ENCODE measurements at places on chromosomes 16 and 17.

GRCh38 chr17:9472094-9472493 lies 103.5 kb downstream of the STX8 start:
- DNase-seq, result no peak

GRCh38 chr16:59193637-59194036 lies 459.5 kb upstream of the GOT2 start:
- DNase-seq, result no peak

DNA sequence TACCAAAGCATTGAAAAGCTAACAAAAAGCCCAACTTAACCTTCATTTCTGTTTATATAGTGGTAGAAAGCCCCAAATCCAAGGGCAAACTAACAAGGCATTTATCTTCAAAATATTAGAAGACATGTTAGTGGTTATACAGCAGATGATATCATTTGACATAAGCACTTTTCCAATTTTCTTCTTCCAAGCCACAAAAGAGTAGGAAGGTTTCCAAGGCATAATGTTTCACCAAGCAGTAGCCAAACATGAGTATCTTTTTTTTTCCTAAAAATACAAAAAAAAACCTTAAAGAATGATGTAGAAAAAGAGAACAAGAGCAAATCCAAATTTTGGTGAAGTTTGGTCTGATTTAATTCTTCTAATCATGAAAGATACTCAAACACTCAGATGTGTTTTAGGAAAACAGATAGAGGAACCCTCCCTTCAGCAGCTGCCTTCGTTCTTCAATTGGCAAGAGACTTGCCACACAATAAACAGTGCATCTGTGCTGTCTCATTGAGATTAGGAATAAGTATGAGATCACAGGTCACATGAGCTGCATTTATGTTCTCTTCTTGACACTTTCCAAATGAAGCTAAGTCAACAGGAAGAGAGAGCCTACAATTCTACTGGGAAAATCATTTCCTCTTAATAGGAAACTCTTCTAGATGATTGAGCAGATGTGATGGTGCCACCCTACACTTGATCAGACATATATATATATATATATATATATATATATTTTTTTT lies 106.7 kb downstream of the TTC19 start:
- no peak for DNase-seq

- no peak for DNase-seq
Observed at GRCh38 chr16:10504404-10504885, 76.0 kb downstream of the EMP2 start.

- no peak for DNase-seq
Observed at GRCh38 chr16:2710711-2711231, 9.3 kb downstream of the PRSS27 start.

DNA sequence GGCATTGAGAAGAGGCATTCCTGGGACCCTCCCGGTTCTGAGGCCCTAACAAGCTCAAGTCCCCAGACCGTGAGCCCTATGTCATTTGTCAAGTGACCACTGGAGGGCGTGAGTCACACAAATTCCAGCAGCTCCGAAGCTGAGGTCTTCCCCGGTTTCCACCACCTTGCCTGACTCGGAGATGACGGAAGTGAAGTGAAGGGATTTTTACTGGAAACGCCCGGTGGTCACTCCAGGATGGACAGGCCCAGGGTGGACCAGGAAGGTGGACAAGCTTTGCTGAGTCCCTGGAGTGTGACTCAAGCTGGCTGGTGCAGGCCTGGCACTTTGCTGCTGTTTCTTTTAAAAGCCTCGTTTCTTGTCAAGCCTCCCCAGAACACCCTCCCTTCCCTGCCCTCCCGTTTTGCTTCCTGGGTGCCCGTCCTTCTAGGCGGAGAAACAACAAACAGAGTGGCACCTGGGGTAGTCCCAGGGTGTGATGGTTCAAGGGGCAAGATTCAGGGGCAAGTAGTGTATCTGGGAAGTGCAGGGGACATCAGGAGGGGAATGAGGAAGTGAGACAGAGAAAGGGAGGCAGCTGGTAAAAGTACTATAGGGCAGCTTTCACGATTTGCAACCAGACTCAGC lies 5.3 kb upstream of the NOS2 start:
- peak; percentile 59 for DNase-seq

GRCh38 chr16:21937336-21937829 lies 15.8 kb upstream of the UQCRC2 start:
- no peak for DNase-seq

DNA sequence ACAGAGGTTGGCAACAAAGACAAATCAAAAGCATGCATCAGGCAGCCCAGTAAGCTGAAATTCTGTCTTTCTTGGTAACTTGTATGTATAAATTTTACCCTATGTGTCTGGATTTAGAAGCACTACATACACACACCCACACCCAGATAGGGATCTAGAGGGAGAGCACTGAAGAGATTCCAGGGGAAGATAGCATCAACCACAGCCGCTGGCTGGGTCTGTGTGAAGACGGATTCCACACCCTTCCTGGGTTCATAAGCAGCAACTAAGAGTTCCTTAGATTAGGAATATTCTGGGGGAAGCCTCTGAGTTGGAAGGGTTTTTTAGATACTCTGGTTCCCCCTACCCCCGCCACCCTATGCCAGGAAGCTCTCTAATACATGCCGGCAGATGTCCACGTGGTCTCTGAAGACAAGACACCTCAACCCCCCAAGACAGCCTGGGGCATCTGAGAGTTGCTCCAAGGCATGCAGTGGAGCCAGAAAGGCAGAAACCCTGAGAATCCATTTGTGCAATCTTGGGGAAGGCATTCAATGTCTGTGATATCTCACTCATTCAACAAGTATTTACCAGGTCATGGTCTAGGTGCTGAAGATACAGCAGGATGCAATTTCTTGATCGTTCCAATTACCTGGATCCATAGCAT lies 86.4 kb downstream of the NOG start:
- no peak for DNase-seq

DNA sequence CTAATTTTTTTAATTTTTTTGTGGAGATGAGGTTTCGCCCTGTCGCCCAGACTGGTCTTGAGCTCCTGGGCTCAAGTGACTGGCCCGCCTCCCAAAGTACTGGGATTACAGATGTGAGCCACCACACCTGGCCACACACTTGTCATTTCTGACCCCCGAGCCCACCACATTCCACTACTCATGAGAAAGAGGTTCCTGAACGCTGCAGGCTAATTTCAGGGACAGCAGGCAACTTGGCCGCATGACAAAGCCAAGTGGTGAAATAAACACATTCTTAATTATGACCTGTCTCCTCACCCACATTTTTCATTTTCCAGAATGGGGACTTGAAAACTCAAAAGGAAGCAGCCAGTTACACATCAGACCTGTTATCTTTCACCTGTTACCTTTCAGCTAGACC lies 114.5 kb downstream of the ABCC6 start:
- no peak for DNase-seq

DNA sequence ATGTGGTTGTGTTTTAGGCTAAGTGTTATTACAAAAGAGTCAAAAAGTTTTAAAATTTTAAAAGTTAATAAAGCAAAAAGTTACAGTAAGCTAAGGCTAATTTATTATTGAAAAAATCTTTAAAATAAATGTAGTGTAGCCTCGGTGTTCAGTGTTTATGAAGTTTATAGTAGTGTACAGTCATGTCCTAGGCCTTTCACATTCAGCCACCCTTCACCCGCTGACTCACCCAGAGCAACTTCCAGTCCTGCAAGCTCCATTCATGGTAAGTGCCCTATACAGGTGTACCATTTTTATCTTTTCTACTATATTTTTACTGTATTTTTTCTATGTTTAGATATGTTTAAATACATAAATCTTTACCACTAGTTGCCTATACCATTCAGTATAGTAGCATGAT lies 98.5 kb upstream of the RPRML start:
- no peak for DNase-seq

All from effector memory CD4-positive, alpha-beta T cell (primary cell).